ENCODE measurements at places on chromosomes 4 and X. TPM values are rescaled to one million over a fixed set of nuclear protein-coding genes. Genes with fewer than 3 reads are reported as not detected.
A peak's percentile ranks its signal among the peaks of the same experiment; 100 is the strongest.

Gene ITGB1BP2
- total RNA-seq: 3.0 TPM

GRCh38 chrX:11666164-11666563 lies 444 bp upstream of the ARHGAP6 start:
- no peak for DNase-seq

DNA sequence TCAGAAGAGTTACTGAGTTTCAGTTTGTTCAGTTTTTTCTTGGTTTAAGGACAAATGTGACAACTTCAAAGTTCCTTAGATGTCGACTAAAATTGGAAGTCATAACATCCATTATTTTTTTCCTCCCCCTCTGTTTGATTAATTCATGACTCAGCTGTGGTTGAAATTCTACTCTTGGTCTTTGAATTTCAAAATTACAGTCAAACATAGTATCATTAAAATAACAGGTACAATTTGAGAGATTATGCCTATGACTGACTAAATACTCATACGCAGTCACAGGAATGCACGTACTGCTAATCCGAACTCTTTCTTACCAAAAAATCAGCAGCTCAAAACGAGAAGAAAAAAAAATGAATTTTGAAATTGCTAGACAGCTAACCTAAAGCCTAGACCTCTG lies 1434.8 kb downstream of the RAPGEF2 start:
- DNase-seq: no peak

Gene ADH7
- not detected for total RNA-seq

Gene ATP2B3
- total RNA-seq: under 0.01 TPM

Gene FAM9C
- total RNA-seq: not detected

Gene CWH43
- total RNA-seq: not detected

Gene KCNE5
- total RNA-seq: 0.28 TPM

- DNase-seq: peak; percentile 34
Observed at GRCh38 chr4:119726505-119726904, 97.9 kb upstream of the PDE5A start.

DNA sequence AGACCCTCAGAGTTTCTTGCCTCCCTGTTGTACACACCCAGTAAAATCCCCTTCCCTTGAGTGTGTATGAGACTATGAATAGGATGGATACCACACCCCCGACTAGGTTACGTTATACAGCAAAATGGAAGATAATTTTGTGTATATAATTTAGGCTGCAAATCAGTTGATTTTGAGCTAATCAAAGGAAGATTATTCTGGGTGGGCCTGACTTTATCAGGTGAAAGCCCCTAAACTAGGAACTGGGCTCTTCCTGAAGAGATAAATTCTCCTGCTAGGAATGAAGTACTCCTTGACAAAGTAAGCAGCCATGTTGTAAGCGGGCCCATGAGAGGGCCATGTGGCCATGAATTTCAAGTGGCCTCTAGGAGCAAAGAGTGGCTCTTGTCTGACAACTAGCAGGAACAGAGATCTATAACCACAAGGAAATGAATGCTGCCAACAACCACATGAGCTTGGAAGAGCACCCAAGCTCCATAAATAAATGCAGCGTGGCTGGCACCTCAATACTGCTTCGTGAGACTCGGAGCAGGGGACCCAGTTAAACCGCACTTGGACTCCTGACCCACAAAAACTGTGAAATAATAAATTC lies 646.4 kb downstream of the IL1RAPL1 start:
- no peak for DNase-seq

Gene MYOZ2
- total RNA-seq: under 0.01 TPM

Gene TLR10
- not detected for total RNA-seq

Gene PDCL2
- total RNA-seq: not detected

DNA sequence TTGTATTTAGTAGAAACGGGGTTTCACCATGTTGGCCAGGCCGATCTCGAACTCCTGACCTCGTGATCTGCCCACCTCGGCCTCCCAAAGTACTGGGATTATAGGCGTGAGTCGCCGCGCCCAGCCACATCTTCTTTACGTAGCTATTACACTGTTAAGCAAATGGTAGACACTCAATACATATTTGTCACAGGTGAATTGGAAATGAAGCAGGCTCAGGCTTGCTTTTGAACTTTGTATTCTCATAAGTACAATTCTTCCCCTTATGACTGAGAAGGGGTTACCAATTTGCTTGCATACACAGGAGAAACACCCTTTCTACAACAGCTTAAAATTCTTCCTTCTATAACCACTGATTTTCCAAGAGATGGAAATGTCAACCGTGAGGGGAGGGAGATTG lies 787 bp upstream of the SRPX2 start:
- no peak for DNase-seq

GRCh38 chr4:188266386-188266785 lies 127.1 kb downstream of the TRIML1 start:
- DNase-seq: no peak

DNA sequence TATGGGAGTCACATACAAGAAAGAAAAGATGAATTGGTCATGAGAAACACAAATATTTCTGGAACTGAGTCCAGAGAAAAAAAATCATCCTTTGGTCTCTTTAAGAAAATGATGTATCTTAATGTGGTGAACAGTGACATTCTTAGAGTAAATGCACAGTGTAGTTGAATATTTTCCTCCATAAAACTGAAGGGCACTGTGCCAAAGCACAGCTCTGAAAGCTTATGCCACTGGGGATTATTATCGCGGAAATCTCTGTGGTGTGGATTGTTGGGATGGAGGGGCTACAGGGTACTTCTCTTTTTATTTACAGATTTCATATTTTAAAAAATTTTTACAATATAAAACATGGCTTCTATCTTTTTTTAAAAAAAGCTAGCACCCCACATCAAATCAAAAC lies 908.1 kb downstream of the CCSER1 start:
- DNase-seq: no peak

Gene SPANXN2
- total RNA-seq: not detected

Gene APLN
- total RNA-seq: under 0.01 TPM

Data from IMR-90 (cell line).